ENCODE measurements at places on chromosomes 11 and 22.

DNA sequence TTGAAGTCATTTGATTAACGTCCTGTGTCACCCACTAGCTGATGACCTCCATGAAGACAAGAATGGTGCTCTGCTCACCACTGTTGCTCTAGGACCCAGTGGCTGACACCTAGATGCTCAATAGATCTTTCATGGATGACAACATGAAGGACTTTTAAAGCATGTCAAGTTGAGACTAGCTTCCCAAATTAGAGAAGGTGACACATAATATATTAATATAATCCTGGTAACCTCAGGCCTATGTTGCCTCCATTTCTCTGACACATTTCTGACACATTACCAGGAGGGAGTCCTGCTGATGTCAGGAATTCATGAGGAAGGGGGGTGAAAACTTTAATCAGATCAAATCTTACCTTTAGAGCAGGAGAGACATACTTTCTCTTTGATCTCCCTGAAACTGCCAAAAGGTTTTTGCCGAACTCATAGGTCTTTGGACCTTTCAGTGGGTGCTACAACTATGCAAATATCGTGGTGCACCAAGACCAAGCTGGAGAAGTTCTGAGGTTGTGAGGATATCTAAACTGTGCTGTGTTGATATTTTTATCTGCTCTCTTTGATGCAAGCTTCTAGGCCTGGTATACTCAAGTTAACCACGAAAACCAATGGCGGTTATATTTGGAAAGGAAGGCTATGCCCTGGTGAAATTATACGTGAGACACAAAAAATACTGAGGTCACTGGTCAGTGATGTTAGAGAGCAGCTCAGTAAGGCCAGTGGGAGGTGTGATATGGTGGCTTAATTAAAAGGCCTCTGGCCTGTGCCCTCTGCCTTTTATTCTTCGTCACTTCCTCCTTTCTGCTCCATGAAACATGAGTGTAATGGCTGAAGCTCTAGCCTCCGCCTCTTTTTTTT lies 13.2 kb upstream of the AMPD3 start:
- peak; percentile 60 for DNase-seq

DNA sequence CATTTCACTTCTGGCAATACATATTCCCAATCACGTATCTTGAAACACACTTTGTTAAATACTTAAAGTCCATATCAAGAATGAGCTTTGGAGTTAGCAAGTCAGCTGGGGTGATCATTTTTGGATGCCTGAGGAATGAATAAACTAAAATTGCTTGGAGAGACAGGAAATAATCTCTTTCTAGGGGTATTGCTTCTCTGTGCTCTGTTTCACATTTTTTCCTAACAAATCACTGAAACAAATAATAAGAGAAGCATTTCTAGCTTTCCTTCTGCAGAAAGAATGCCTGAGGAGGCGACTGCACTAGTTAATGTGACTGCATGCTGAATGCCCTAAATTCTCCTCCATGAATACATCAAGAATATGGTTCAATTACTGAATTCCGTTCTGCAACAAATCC lies 541.4 kb upstream of the CCDC90B start:
- no peak for DNase-seq

- DNase-seq: no peak
These were observed 3.6 kb downstream of the MYBPC3 start for GRCh38 chr11:47348859-47349258.

DNA sequence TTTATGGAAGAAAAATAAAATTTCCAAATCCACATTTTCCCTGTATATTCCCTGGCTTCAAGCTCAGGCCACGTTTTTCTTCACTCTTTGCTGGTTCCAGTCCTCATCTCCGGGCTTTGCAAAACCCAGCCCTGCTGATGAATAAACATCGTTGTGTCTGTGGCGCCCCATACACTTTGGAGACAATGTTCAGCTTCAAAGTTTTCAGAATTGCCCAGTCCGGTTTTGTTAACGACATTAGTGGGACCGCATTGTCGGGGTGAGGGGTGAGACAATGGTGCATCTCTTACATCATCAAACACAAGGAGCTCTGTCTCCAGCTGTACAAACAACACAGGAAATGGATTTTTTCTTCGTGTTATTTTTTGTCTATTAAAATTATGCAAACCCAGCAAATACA lies 53.4 kb upstream of the HTATIP2 start:
- no peak for DNase-seq

DNA sequence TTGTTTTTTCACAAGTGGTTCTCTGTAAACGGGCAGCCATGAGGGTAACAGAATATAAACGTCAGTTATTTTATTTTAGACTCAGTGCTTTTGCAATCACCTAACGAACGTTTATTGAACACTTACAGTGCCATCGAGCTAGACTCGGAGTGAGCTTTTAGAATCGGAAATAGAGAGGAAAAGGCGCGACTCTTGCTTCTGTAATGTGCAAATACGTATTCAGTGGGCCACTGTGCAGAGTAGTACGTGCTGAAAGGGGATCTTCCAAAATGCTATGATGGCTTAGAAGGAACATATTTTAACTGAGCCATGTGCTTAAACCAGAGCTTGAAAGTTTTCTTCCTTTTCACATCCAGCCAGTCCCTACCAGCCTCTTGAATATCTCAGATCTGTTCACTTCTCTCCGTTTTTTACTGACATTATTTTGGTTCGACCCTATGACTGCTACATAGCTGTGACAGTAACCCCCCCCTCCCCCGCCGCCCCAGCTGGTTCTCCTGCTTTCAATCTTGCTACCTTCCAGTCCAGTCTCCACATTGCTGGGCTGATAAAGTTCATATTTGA lies 468 bp downstream of the DDIAS start:
- no peak for DNase-seq
